ENCODE measurements at places on chromosomes 6 and 20. TPM values are rescaled to one million over a fixed set of nuclear protein-coding genes. Genes with fewer than 3 reads are reported as not detected.

PSORS1C2 gene
- not detected for total RNA-seq

USP49 gene
- 0.94 TPM for total RNA-seq

FAM229B gene
- 3.3 TPM for total RNA-seq

SYNCRIP gene
- 95.1 TPM for total RNA-seq

NRSN1 gene
- total RNA-seq = not detected

LGSN gene
- total RNA-seq = not detected

FAM83D gene
- 56.7 TPM for total RNA-seq

C6orf141 gene
- 11.6 TPM for total RNA-seq

TRDN gene
- not detected for total RNA-seq

CHRNA4 gene
- not detected for total RNA-seq

CCR6 gene
- total RNA-seq = not detected

GRM1 gene
- total RNA-seq = 0.51 TPM

KCNK16 gene
- total RNA-seq = not detected

TCP11 gene
- total RNA-seq = not detected

MOCS1 gene
- 6.5 TPM for total RNA-seq

CLPSL1 gene
- not detected for total RNA-seq

SIRPD gene
- not detected for total RNA-seq

LY6G6F gene
- total RNA-seq = not detected

KHDC1L gene
- total RNA-seq = not detected

PLEKHG1 gene
- total RNA-seq = 12.1 TPM

FKBP1A gene
- 129 TPM for total RNA-seq

IL17F gene
- not detected for total RNA-seq

TINAG gene
- 17.9 TPM for total RNA-seq

C20orf204 gene
- total RNA-seq = not detected

CHD6 gene
- 22.3 TPM for total RNA-seq

DNAH8 gene
- total RNA-seq = not detected

FAM217A gene
- total RNA-seq = not detected

SLC17A2 gene
- total RNA-seq = not detected

CST4 gene
- not detected for total RNA-seq

LINC00237 gene
- not detected for total RNA-seq

C6orf132 gene
- 15.3 TPM for total RNA-seq

SLC23A2 gene
- total RNA-seq = 9.3 TPM

FAM162B gene
- total RNA-seq = 0.23 TPM

CTCFL gene
- 0.07 TPM for total RNA-seq

EDN3 gene
- not detected for total RNA-seq

PAX1 gene
- not detected for total RNA-seq

TFAP2C gene
- total RNA-seq = 0.23 TPM

SLC16A10 gene
- 0.63 TPM for total RNA-seq

SOX18 gene
- not detected for total RNA-seq

GMPR gene
- 1.2 TPM for total RNA-seq

RBPJL gene
- total RNA-seq = not detected

LAMP5 gene
- total RNA-seq = 0.51 TPM

SPATS1 gene
- not detected for total RNA-seq

PRL gene
- not detected for total RNA-seq

LTB gene
- total RNA-seq = 50.8 TPM

ZNF391 gene
- total RNA-seq = 1.2 TPM

Data from epithelial cell of proximal tubule (primary cell).